ENCODE measurements at places on chromosomes 11 and 22.

DNA sequence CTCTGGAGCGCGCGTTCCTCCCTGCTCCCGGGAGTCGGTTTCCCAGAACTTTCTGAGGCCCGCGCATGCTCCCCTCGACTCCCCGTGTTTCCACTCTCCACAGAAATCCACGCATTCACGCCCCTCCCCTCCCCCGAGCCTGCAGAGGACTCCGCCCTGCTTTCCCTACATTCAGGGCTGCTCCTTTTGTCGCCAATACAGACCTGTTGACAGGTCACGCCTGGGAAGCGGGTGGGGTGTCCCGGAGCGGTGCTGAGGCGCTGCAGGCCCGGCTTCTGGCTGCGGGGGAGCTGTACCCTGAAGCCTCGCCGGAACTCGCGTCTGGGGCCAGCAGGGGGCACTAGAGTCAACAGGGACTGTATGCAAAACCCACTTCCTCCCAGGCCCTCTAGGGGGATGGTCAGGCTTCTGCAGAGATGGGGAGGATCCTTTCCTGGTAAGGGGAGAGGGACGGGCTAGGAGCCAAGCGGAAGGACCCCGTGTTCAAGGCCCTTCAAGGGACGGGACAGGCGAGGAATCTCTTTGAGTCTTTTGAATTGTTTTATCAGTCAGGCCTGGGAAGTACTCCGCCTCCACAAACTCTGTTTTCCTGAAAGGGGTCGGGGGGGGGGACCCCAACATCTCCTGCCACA is at the start of gene PRAME:
PRAME (minus strand) TSS at position 294 of the 632 bp plus-strand sequence. CDS start 2,433 bp downstream, outside the sequence.
- H3K27me3 ChIP-seq: peaks cover 16% of the 10 kb centered on the region
- peak; percentile 4 for DNase-seq
- no peaks in the 10 kb centered on the region for H3K36me3 ChIP-seq
- H3K4me1 ChIP-seq: no peaks in the 10 kb centered on the region
- H3K27ac ChIP-seq: no peak within 1 kb of the TSS
- H3K4me3 ChIP-seq: no peak within 1 kb of the TSS

DNA sequence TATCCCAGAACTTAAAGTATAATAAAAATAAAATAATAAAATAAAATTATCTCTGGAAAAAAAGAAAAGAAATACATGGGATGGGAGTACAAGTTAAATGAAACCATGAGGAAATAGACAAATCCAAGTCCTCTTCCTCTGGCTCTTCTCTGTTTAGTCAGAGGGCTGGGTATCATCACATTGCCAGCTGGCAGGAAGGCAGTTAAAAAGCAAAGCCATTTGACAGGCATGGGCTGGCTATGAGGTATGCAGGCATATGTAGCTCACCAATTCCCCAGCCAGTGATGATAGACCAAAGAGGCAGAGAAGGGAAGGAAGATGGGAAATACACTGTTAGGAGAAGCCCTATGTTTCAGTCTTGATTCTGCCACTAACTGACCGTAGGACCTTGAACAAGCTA is 6.5 kb downstream of the LYVE1 start:
- H3K4me3 ChIP-seq: no peak overlapping the region
- no peaks in the 10 kb centered on the region for H3K36me3 ChIP-seq
- DNase-seq: no peak
- no peaks in the 10 kb centered on the region for H3K27me3 ChIP-seq

DNA sequence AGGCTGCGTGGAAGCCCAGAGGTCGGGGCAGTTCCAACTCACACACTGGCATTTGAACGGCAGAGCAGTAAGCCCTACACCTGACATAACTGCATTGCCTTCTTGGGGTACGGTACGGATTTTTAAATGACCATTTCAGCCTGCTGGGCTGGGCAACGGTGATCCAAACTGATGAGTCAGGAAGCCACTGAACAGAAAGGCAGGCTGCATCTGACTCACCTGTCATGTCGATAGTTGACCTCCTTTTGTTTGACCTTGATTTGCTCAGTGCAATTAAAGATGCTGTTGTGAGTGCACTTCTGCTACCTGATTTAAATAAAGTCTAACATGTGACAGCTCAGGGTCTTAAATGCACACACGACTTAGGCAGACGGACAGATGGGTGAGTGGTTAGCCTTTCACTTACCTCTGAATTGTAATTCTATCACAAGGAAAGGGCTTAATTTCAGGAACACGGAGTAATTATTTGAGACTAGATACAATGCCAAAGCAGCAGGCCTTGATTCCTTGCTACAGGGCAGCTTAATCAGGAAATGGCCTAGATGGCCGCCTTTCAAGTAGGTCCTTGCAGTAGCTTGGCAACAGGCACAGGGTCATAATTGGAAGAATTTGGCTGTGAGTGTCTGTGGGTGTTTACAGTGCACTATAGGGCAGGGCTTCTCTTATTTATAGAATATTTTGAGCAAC is 52.2 kb downstream of the BMAL1 start:
- no peak overlapping the region for H3K4me3 ChIP-seq
- H3K36me3 ChIP-seq: no peaks in the 10 kb centered on the region
- no peak overlapping the region for H3K27ac ChIP-seq
- H3K27me3 ChIP-seq: no peaks in the 10 kb centered on the region

DNA sequence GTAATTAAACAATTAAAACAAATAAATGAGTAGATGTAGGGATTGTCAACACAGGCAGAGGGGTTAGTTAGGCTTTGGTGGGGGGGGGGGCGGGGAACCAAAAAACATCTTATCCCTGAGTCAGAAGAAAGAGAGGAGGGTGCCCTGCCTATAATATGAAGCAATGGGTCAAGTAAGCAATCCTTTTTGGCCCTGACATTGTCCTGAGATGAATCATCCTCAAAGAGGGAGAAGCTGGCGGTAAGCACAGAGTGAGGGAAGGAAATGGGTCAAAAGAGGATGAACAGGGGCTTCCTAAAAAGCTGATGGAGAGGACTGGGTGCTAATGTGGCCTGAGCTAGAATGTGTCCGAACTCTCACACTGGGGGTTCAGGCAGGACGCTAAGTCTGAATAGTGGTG is 4.7 kb downstream of the OLFML1 start:
- H3K4me1 ChIP-seq: no peaks in the 10 kb centered on the region
- H3K27ac ChIP-seq: no peak overlapping the region
- H3K4me3 ChIP-seq: no peak overlapping the region
- peak; percentile 9 for DNase-seq

DNA sequence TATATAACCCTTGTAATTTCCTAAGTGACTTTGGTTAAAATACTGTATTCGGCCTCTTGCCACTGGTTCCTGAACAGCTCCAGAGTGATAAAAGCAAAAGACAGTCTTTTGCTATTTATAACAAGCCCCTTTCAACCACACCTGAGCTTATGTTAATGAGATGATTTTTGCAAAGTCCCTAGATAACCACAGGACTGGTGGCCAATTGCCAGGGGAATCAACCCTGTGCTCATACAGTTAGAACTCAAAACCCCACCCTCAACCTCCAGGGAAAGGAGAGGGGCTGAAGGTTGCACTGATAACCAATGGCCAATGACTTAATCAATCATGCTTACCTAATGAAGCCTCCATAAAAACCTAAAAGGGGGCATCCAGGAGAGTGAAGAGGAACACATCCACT is 77.9 kb downstream of the SIK3 start:
- H3K27ac ChIP-seq: no peak overlapping the region
- H3K27me3 ChIP-seq: no peaks in the 10 kb centered on the region
- H3K36me3 ChIP-seq: no peaks in the 10 kb centered on the region
- DNase-seq: no peak

- H3K27ac ChIP-seq: no peak overlapping the region
- no peaks in the 10 kb centered on the region for H3K27me3 ChIP-seq
- H3K36me3 ChIP-seq: peaks cover 42% of the 10 kb centered on the region
- H3K4me3 ChIP-seq: no peak overlapping the region
- peaks cover 18% of the 10 kb centered on the region for H3K4me1 ChIP-seq
- no peak for DNase-seq
Measured at GRCh38 chr11:119109843-119110242, 2.7 kb downstream of the C2CD2L start.

DNA sequence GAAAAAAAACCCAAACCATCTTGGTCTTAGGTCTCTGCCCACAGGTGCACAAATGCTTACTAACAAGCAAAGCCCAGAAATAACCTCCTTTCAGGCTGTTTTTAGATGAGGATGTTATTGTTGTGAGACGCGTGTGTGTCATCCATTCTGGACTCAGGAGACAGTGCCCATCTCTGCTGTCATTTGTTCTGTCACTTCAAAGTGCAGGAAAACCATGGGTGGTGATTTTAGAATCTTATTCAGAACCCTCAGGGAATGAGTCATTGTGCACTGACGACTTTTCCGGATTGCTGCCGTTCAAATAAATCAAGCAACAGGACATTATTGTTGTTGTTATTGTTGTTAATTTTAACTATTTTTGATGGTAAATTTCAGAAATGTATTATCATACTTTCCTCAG is 110.3 kb downstream of the LRRC32 start:
- DNase-seq: peak; percentile 29
- H3K27me3 ChIP-seq: no peaks in the 10 kb centered on the region
- no peak overlapping the region for H3K4me3 ChIP-seq

DNA sequence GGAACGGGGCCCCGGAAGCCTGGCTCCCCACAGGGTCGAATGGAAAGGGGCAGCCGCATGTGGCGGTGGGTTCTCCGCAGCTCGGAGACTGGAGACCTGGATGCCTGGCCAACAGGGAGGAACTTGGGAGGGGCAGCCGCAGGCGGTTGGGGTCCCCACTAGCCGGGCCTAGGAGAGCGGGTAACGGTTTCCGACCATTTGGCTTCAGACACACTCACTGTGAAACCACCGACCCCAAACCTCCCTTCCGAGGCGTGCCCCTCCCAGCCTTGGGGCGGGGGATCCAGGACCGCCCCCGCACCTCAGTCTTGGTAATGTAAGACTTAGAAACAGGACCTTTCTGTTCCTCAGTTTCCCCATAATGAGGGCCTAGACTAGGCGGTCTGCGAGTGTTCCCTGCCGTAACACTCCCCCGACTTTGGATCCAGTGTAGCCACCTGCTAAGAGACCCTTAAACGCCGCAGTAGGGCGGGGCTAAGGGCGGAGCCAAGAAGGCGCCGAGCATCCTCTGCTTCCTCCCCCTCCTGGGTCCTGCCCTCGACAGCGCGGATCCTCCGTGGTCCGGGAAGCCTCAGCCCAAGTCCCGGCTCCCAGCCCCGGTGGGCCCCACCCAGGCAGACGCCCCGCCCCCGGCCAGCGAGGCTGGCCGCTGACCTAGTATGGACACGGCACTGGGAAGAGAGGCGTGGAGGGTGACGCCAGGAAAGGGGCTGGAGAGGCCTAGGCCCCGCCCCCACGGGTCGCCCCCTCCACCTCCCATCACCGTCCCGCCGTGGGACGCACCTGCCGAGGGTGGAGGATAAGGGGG is 1.8 kb upstream of the RASGRP2 start:
- no peak overlapping the region for H3K4me3 ChIP-seq
- peak; percentile 61 for DNase-seq
- H3K36me3 ChIP-seq: peaks cover 3% of the 10 kb centered on the region
- no peak overlapping the region for H3K27ac ChIP-seq

DNA sequence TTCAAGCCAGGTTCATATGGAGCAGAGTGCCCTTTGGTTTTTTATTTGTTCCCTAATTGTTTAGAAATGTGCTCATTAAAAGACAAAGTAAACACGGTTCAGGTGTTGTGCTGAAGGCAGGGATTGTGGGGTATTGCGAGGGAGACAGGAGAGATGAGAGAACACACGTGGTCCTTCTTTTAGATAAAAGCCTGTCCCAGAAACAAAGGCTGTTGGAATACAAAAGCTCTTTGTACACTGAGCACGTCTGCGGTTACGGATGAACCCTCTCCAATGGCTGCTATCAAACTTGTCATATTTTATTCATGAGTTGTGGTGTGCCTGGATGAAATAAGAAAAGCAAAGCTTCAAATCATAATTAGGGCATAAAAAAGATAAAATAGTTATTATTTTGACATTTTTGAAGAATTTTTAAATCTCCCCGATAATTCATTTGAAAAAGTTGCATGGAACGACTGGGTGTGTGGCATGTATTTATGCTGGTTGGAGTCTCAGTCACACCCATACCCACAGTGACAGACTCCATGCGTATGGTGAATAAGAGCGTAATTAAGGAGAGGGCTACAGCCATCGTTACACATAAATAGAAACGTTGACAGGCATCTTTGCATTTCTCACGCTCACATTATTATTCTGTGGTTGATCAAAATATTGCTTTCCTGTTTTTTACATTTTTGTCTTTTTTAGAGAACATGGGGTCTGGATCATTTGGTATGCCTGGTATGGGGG is 92.9 kb downstream of the NELL1 start:
- no peaks in the 10 kb centered on the region for H3K27me3 ChIP-seq
- DNase-seq: no peak
- H3K4me3 ChIP-seq: no peak overlapping the region
- no peaks in the 10 kb centered on the region for H3K4me1 ChIP-seq

GRCh38 chr11:76738618-76739240 is 44.4 kb upstream of the TSKU start:
- H3K36me3 ChIP-seq: no peaks in the 10 kb centered on the region
- peaks cover 15% of the 10 kb centered on the region for H3K27me3 ChIP-seq
- H3K27ac ChIP-seq: no peak overlapping the region

DNA sequence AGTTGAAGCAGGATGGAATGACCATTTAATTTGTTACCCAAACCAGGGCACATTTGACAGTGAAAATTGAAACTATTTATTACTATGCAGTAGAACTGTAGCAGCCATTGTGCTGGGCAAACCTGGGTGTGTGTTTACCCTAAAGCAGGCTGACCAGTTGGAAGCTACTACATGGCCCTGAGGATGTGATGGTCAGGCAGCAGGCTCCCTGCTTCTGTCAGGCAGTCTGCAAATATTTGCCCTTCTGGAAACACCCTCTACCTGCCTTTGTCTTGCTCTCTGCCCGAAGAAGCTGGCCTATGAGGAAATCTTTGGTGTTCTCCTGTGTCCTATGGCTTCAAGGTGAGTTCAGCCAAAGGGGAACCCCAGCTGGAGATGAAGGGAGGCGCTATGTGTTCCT is 600.1 kb upstream of the KIRREL3 start:
- no peak overlapping the region for H3K4me3 ChIP-seq
- DNase-seq: no peak
- H3K36me3 ChIP-seq: no peaks in the 10 kb centered on the region
- no peaks in the 10 kb centered on the region for H3K4me1 ChIP-seq

- peaks cover 55% of the 10 kb centered on the region for H3K4me1 ChIP-seq
- no peak overlapping the region for H3K27ac ChIP-seq
- H3K27me3 ChIP-seq: no peaks in the 10 kb centered on the region
Measured at GRCh38 chr22:44680481-44680894, 21.5 kb upstream of the PRR5 start.

GRCh38 chr11:9461760-9462134 is 935 bp downstream of the ZNF143 start:
- H3K27ac ChIP-seq: peak overlapping the region; percentile 96
- peaks cover 5% of the 10 kb centered on the region for H3K4me1 ChIP-seq

Measured in mesenchymal stem cell (in vitro differentiated cells and primary cell).